ENCODE measurements at places on chromosomes 3 and 15.

- no peak for DNase-seq
These were observed 113.4 kb downstream of the ETFA start for GRCh38 chr15:76197703-76198455.

DNA sequence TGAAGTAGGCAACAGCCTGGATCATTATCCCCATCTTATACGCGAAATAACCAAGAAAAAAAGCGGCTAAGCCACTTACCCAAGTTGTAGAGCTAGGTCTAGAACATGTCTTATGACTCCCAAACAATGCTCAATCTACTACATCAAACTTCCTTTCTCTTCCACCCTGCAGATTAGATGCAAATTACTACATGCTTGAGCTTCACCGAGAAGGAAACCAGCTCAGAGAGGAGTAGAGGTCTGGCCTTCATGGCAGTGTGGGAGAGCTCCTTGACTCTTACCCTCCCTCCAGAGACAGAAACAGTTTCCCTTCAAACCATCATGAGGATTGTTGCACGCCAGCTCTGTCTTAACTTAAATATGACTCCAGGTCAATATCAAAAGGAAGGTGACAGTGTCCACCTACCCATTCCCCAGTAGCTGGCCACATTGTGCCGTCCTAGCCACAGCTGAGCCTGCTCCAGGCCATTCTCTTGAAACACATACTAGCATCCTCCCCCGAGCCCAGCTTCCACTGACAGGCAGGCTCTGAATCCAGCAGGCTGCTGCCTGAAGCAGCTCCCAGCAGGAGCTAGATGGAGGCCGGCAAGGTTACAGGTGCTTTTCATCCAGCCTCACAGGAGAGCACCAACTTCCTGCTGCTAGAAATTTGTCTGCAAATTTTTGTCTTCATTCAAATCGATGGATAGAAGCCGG lies 56.8 kb downstream of the CPN2 start:
- no peak for DNase-seq

GRCh38 chr3:122927726-122928125 lies 99.8 kb downstream of the SEMA5B start:
- no peak for DNase-seq

GRCh38 chr3:172515130-172515918 lies 7.9 kb downstream of the TNFSF10 start:
- DNase-seq, result no peak
